ENCODE measurements at places on chromosomes 7 and 10. TPM values are rescaled to one million over a fixed set of nuclear protein-coding genes. Genes with fewer than 3 reads are reported as not detected.

The STEAP1B gene
- total RNA-seq: 0.69 TPM

The SAP25 gene
- 0.77 TPM for total RNA-seq

The THNSL1 gene
- 7.7 TPM for total RNA-seq

- DNase-seq: no peak
These were observed 66.5 kb upstream of the TNS3 start for GRCh38 chr7:47648275-47648925.

The SHH gene
- total RNA-seq: not detected
